ENCODE measurements at places on chromosomes 7 and 10.

GRCh38 chr7:139838876-139839275 is 9.8 kb downstream of the TBXAS1 start:
- no peak for DNase-seq

DNA sequence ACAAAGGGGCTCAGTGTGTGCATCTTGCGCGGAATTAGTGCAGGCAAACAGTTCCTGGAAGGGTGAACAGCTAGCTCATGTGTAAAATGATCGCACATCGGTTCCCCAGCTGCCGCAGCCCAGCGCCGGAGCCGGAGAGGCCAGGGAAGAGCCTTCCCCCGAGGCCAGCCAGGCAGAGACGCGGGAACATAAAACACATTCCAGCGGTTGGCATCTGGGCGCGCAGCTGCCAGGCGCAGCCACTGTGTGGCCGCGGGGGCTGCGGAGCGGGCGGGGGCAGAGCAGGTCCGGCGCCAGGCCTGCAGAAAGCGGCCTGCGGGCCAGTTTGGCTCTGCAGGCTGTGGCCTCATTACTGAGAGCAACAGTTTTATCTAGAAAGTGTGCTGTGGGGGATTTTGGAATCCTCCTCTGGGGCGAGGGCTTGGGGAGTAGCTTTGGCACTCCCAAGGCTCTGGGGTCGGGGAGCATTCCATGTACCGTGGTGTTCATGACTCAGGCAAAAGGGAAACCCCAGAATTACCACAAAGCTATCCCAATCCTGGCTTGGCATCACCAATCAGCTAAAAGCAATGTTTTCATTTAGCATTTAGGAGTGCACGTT is 74.3 kb downstream of the SAMD9 start:
- no peak for DNase-seq

DNA sequence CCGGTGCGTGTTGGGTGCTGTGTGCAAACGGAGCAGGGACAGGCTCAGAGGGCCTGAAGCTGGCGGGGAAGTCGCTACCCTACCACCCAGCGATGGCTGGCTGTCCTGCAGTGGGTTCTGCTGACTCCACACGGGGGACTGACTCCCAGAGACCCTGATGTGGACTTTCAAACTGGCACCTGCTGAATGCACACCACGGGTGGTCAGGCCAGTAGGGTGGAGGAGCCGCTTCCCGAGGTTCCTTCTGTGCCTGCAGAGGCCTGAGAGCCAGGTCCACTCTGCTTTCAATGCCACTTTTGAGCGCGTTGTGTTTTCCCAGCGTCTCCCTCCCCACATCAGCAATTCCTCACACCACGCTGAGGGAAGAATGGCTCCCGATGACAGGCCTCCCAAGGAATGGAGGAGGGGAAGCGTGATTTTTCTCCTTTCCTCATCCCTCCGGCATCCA is 135.3 kb downstream of the ADARB2 start:
- no peak for DNase-seq

DNA sequence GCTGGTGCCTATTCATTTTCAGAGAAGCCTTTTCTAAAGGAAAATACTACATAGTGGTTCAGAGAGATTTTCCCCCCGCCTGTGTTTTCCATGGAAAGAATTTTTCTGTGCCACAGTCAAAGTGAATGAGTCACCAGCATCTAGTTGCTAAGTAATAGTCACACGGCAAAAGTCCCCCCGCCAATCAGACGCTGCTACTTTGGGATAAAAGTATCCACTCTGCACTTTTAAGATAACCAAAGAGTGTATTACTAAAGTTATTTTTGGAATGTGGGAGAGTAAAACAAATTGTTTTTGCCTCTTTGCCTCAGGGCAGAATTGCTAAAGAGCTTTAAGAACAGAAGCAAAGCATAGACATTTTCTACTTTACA is 23.5 kb downstream of the ABLIM1 start:
- no peak for DNase-seq

- DNase-seq = no peak
Measured at GRCh38 chr10:77890097-77890496, 36.5 kb downstream of the DLG5 start.

DNA sequence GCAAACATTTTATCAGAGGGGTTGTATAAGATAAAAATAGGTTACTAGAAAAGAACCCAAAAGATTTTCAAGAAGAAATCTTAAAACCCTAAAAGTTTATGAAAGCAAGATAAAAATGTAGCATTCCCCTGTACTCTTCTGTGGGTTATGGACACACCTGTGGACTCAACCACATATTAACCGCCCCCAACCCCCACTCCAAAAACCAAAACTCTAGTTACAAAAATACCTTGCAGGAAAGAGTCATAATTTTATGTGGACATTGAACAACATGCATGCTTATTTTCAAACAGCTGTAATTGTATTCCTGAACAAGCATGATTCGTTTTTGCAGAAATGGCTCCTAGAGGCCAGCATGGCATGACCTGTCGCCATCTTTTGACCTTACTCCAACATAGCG is 466.9 kb downstream of the PHTF2 start:
- no peak for DNase-seq

- no peak for DNase-seq
Measured at GRCh38 chr7:81415181-81415580, 354.7 kb downstream of the HGF start.

GRCh38 chr7:151886783-151887182 is 9.9 kb upstream of the PRKAG2 start:
- DNase-seq = no peak

DNA sequence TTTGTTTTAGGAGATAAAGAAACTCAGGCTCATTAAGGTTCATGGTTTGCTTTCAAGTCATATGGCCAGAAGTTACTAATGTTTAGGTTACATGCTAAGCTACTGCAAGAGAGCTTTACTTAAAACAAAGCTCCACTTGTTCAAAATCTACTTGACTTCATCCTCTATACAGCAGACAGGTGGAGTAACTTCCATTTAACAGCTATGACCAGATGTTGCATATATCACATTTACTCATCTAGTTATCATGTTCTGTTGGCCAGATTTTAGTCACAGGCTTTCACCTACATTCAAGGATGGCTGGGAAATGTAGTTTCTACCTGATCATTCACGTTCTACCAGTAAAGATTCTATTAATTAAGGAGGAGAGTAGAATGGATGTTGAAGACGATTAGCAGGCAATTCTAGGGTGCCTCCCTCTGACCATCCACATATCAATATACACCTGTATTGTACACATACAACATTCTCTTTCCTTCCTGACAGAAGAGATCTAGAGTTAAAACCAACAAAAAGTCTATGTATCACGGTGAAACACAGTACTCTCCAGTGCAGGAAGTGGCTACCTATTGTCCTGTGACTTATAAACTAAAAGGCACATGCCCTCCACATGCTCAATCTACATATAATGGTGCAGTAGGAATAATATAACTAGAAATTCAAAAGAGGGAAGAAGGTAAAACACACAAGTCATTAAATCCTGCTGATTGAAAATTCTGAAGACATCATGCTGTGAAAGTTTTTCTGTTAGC is 488.0 kb downstream of the MDFIC start:
- no peak for DNase-seq

- DNase-seq = no peak
Measured at GRCh38 chr10:57657164-57657765, 610.4 kb downstream of the IPMK start.
